NCI-H1694 (cell line): ENCODE measurements at places on chromosomes 6 and 20.

DNA sequence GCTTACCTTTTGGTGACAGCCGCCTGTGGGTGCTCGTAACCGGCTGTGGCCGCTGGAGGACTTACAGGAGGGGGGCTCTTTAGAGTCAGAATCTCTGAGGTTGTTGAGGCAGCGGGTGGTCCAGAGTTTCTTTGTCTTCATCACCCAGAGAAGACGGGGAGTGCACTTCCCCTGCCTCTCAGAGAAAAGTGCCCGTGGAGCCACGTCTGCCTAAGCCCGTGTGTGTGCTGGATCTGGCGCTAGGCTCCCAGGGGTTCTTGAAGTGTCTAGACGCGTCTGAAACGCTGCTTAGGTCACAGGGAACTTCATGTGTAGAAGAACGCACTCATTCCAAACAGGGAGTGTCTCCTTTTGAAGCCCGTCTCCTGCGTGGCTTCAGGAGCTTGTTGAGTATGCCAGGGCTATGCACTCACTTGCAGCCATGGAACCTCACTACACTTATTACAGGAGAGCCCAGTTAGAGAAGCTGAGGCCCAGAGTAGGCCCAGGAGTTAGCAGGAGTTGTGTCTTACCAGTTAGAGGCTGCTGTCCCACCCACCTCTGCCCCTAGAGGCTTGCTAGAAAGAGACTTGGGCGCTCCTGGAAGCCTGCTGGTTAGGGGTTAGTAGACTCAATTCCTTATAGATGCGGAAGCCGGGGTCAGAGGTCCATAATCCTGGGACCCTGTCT, 1.3 kb downstream of the LSM14B start:
- no peak for DNase-seq

DNA sequence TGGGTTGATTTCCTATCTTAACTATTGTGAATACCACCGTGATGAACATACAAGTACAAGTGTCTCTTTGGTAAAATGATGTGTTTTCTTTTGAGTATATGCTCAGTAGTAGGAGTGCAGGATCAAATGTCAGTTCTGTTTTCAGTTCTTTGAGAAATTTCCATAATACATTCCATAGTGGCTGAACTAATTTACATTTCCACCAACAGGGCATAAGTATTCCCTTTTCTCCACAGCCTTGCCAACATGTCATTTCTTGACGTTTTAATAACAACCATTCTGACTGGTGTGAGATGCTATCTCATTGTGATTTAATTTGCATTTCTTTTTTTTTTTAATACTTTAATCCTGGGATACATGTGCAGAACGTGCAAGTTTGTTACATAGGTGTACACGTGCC, 268.8 kb downstream of the CENPW start:
- DNase-seq, result no peak

- no peak for DNase-seq
Measured at GRCh38 chr6:151443454-151443853, 8.5 kb downstream of the RMND1 start.

- DNase-seq, result no peak
Measured at GRCh38 chr6:90411292-90411781, 114.7 kb upstream of the BACH2 start.

- DNase-seq, result no peak
Measured at GRCh38 chr6:127878115-127878514, 22.7 kb downstream of the THEMIS start.

DNA sequence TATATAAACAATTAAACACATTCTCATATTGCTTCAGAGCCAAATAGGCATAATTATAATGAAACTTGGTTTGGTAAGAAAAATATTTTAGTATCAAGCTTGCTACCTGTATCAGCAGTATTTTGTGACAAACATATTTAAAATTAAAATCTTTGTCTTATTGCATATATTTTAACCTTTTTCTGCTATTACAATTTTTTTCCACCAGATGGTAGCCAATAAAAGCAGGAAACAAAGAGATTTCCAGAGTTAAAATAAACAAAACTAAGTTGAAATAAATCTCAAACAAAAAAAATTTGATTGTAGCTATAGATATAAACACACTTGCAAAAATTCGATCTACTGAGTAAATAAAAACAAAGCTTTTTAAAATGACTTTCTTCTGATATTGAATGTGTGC, 491.3 kb upstream of the GJE1 start:
- no peak for DNase-seq

- no peak for DNase-seq
Measured at GRCh38 chr20:46897328-46897880, 2.8 kb downstream of the EYA2 start.

- no peak for DNase-seq
Measured at GRCh38 chr6:42551217-42551616, 12.6 kb upstream of the UBR2 start.

GRCh38 chr6:7273709-7274108, 39.3 kb downstream of the SSR1 start:
- no peak for DNase-seq
